ENCODE measurements at places on chromosomes 1 and 21.

GRCh38 chr21:21750124-21750825 lies 752.1 kb downstream of the NCAM2 start:
- DNase-seq, result no peak

DNA sequence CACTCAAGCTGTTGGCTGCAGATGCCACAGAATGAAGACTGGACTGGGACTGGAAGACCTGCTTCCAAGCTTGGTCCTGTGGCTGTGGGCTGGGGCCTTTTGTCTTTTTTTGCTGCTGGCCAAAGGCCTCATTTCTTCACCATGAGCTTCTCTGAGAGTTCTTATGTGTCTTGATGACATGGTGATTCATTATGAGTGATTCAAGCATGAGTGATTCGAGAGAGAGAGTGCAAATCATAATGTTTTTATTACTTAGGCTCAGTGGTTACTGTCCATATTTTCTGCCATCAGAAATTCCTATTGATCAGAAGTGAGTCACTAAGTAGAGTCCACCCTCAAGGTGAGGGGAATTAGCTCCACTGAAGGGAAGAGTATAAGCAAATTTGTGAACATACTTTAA lies 94.0 kb downstream of the PCP4 start:
- DNase-seq, result no peak

DNA sequence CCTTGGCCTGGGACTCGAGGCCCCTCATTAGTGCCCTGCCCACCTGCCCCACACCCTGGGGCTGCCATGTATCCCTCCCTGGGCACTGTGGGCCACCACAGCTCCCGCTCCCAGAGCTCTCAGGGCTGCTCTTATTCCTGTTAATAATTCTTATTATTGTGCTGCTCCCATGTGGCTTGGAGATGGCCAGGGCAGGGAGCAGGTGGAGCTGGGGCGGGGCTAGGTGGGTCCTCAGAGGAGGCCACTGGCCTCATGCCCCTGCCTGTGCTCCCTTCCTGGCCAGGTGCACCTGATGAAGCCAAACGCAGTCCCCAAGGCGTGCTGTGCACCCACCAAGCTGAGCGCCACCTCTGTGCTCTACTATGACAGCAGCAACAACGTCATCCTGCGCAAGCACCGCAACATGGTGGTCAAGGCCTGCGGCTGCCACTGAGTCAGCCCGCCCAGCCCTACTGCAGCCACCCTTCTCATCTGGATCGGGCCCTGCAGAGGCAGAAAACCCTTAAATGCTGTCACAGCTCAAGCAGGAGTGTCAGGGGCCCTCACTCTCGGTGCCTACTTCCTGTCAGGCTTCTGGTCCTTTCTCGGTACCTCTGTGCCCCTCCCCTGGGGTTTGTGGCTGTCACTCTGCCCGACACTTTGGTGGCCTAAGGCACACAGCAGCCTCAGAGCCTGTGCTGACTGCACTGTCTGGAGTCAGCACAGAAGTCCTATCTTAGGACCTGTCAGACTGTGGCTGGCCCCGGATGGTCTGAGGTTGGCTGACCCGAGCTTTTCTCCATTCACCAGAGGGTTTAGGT lies 34.1 kb downstream of the BMP8A start:
- peak; percentile 33 for DNase-seq

DNA sequence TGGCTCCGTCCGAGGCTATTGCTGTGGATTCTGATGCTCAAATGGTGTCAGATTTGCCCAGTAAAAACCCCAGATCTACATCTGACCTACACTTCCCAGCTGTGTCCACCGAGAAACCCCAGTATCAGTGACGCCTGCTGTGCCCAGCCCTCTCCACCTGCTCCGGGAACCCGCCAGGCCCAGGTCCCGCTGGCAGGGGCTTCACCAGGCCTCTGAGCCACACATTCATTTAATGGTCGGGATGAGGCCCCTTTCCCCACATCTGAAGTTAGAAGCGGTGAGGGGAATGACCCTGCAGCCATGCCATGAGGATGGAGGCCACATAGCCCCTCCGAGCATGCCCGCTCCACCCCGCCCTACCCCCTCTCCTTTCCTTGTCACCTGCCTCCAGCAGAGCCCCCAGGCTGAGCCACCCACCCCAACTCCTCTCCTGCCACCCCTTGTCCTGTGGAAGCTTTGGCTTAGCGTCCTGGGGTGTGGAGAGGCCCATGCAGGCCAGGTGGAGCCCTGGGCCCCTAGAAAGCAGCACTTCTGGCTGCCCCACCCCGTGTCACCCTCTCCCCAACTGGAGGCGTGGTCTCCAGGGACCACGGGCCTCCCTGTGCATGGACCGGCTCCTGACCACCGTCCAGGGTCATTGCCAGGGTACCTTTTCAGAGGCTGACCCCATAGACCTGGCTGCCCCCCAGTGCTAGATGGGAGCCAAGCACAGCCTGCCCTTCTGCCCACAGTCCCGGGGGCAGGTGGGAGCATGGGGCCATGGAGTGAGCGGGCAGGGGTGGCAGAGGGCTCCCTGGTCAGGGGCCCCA lies 8.0 kb downstream of the TNFRSF14 start:
- no peak for DNase-seq

GRCh38 chr1:181134543-181135436 lies 46.3 kb downstream of the IER5 start:
- DNase-seq, result peak; percentile 32

DNA sequence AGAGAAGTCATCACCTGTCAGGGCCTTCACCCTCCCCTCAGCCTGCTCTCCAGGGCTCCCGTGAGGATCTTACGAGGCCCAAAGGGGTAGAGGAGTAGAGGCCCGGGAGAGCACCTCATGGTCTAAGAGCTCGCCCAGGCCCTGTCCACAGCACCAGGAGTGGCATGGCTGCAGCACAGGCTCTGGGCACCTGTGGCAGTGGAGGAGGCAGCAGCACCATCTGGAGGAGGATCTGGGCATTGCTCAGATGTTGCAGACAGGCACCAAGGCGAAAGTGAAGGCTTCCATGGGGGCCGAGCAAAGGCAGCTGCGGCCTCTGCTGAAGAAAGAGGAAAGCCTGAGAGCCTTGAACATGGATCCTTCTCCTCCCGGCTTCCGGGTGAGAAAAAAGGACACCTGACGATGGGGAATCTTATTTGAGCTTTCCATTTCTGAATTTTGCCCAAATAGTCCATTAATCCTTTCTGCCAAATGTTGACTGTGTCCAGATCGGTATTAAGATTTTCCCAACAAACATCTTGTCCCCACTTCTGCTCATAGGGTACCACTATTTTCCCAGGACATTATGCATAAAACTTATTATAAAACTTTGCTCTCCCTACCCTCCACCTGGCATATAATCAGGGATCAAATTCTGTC lies 604.7 kb downstream of the PTPRC start:
- DNase-seq, result peak; percentile 69

DNA sequence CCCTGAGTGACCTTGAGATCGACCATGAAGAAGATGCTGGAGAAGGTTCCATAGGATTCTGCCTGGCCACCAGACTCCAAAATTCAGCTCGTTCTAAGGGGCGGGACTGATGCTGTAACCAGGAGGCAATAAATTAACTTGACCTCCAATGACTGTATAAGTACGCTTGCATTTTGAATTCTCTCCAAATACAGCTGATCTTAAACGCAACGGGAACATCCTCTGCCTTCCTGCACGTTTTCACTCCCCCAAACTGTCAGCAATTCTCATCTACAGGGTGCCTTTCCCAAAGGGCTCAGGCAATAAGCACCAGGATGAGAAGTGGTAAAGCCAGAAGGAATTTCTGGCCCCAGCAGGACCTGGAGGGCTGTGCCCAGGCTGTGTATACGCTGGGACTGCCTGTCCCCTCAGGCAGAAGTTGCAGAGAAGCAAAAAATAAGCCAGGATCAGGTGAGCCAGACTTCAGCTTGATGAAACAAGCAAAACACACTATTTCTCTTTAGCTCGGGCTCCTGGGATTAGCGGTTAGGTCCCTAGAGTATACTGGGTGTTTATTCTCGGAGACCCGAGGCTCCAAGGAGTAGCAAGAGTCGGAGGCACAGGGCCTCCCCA lies 124.8 kb downstream of the LRIG2 start:
- no peak for DNase-seq

DNA sequence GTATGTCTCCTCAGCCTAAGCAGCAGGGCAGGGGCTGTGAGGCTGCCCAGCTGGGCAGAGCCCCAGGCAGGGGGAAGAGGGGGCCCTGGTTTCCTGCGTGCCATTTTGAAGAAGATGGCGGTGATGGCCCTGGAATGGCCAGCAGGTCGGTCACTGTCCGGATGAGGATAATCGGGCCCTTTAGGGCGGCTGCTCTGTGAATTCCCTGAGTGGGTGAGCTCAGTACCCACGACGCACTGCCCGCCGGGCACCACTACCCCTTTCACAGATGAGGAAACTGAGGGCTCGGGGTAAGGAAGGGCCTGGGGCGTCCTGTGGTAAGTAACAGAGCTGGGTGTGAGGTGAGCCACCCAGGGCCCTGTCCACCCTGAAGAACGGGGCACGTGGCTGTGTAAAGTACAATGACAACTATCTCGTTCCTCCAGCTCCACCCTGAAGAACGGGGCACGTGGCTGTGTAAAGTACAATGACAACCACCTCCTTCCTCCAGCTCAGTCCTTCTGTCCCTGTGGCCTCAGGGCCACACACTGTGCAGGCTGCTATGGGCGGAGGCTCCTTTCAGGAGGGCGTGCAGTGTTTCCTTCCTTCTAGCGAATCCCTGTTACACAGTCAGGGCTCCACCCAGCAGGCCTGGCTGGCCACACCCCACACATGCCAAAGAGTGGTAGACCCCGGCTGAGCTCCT lies 23.2 kb downstream of the ITGB2 start:
- DNase-seq, result no peak

- no peak for DNase-seq
Measured at GRCh38 chr1:224495866-224496265, 61.3 kb upstream of the WDR26 start.

- DNase-seq, result peak; percentile 24
Measured at GRCh38 chr21:46060596-46061061, 37.3 kb upstream of the COL6A2 start.

GRCh38 chr1:243253211-243253925 lies 1.7 kb downstream of the CEP170 start:
- no peak for DNase-seq

DNA sequence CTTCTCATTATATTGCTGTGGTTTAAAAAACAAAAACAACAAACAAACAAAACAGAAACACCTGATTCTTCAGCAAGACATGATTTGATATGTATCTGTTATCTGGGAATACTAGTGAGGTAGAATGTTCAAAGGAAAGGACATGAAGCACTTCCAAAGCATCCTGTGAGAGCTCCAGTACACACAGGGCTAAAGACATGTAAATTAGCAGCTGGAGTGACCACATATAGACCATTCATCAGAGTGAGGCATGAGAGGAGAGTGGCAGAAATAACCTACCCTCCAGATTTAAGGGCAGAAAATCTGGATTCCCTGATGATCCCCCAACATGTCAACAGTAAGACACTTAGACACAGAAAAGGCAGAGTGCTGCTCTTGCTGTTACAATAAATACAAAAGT lies 260.5 kb upstream of the CHRM3 start:
- DNase-seq, result no peak

GRCh38 chr1:185816460-185816859 lies 82.3 kb downstream of the HMCN1 start:
- DNase-seq, result no peak

DNA sequence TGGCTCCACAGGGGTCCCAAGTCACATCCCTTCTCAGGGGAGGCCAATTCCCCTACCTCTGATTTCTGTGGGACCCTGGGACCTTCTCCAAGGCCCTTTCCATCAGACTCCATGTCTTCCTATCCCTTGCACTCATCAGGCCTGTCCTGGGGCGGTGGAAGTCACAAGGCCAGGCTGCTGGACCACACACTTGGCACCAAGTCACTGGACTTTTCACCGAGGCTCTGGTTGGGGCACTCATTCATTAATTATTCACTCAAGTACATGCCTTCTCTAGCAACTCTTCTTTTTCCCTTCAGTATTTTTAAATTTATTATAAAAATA lies 11.2 kb upstream of the FOXO6 start:
- no peak for DNase-seq

- DNase-seq, result no peak
Measured at GRCh38 chr21:44957901-44958451, 18.1 kb downstream of the SLX9 start.

DNA sequence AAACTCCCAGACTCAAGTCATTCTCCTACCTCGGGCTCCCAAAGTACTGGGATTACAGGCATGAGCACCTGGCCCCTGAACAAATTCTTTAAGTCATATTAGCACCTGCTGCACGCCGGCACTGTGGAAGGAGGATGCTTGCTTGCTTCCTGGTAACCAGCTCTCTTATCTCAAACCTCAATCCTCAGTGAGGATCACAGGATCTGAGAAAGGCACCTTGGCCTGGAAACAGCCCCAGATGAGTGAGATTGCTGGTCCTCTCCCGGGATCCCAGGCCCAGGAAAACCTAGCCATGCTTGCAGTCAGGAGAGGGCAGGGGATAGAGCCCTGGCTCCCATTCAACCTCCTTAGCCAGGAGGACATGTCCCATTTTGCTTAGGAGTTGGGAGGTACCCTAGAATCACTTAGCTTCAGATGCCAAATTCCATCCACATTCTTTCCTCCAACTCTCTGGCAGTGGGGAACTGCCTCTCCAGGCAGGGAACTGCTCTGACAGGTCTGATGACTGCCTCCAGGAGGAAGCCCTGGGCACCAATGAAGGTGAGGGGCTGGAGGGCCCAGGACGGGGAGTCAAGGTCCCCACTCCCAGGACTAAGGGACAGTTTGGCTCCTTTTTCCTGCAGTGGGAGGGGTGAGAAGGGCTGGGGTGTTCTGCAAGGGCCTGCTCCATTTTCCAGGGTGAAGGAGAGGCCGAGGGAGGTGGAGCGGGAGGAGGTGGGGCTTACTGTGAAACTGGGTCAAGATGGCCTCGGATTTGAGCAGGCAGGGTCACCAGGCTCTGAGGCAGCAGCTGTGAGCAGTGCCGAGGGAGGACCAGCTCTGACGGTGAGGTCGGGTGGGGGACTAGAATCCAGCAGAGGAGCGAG lies 9.5 kb downstream of the GPR37L1 start:
- no peak for DNase-seq

- DNase-seq, result no peak
Measured at GRCh38 chr21:34190576-34191321, 117.4 kb downstream of the MRPS6 start.

DNA sequence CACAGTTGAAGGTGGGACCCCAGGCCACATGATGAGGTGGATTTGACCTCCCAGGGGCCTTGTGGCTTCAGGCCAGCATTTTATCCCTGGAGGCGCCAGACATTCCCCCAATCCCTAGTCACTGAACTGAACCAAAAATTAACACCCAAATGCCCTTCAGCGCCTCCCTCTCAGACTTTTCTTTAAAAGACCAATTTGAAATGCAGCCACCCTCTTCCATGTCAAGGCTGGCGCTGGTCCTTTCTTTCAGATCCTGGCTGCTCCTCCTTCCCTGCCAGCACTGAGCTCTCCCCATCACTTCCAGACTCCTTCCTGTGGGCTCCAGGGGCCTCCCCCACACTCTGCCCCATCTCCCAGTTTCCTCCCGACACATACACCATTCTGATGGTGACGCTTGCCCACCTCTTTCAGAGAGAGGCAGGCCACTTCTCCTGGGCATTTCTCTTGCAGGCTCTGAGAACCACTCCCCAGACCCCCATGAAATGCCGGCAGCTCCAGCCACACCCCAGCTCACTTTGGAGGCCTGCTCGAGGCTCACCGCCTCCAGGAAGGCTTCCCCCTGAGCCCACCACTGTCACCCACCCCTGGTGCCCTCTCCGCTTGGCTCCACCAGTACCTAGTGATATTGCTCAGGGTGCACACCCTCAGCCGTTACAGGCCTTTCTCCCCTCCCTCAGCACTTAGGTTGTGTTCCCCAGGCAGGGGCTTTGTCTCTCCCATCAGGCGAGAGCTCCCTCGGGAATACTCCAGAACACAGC lies 27.0 kb downstream of the NAV1 start:
- no peak for DNase-seq

- no peak for DNase-seq
Measured at GRCh38 chr1:227518876-227519275, 44.5 kb upstream of the ZNF678 start.

Data from stimulated activated CD8-positive, alpha-beta memory T cell treated with anti-CD3 and anti-CD28 coated beads, Interleukin-2, amount 100 ng/mL, for 48 hours (primary cell).